ENCODE measurements at places on chromosomes 3 and 15. TPM values are rescaled to one million over a fixed set of nuclear protein-coding genes. Genes with fewer than 3 reads are reported as not detected.

- H3K36me3 ChIP-seq: no peaks in the 10 kb centered on the region
- H3K4me3 ChIP-seq: no peak overlapping the region
- H3K4me1 ChIP-seq: 0 out of 2 replicates have a peak, but pooled peaks cover 4% of the 10 kb centered on the region
- no peak overlapping the region for H3K27ac ChIP-seq
These were observed 76.0 kb upstream of the ATP10A start for GRCh38 chr15:25939122-25939521.

DNA sequence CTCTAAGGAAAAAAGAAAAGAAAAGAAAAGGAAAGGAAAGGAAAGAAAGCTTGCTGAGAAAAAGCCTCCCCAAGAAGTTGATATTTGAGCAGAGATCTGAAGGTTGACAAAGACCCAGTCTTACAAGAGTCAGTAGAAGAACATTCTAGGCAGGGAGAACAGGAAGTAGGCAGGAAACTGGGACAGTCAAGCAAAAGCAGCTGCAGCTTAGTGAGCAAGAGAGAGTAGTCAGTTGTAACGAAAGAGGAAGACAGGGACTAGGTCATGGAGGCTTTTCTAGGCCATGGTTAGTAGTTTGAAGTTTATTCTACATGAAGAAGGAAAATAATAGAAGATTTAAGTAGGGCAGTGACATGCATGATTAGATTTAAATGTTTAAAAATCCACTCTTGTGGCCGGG, 31.8 kb upstream of the KLHL6 start:
- H3K27me3 ChIP-seq: no peaks in the 10 kb centered on the region
- H3K27ac ChIP-seq: no peak overlapping the region
- no peak overlapping the region for H3K4me3 ChIP-seq
- no peak for DNase-seq
- H3K4me1 ChIP-seq: peaks cover 14% of the 10 kb centered on the region

The ANKRD34C gene
- not detected for total RNA-seq

GRCh38 chr3:127970966-127971592, 56.0 kb downstream of the KBTBD12 start:
- H3K36me3 ChIP-seq: no peaks in the 10 kb centered on the region
- peaks cover 1% of the 10 kb centered on the region for H3K27me3 ChIP-seq
- no peak overlapping the region for H3K4me3 ChIP-seq
- no peak for DNase-seq
- no peaks in the 10 kb centered on the region for H3K4me1 ChIP-seq
- H3K27ac ChIP-seq: no peak overlapping the region

The MEX3B gene
- 15.9 TPM for total RNA-seq

GRCh38 chr15:39641191-39641889, 60.5 kb downstream of the THBS1 start:
- peaks cover 7% of the 10 kb centered on the region for H3K4me1 ChIP-seq
- no peaks in the 10 kb centered on the region for H3K27me3 ChIP-seq
- no peaks in the 10 kb centered on the region for H3K36me3 ChIP-seq
- DNase-seq: no peak
- no peak overlapping the region for H3K4me3 ChIP-seq
- H3K27ac ChIP-seq: no peak overlapping the region

The SLC12A1 gene
- 1.0 TPM for total RNA-seq

DNA sequence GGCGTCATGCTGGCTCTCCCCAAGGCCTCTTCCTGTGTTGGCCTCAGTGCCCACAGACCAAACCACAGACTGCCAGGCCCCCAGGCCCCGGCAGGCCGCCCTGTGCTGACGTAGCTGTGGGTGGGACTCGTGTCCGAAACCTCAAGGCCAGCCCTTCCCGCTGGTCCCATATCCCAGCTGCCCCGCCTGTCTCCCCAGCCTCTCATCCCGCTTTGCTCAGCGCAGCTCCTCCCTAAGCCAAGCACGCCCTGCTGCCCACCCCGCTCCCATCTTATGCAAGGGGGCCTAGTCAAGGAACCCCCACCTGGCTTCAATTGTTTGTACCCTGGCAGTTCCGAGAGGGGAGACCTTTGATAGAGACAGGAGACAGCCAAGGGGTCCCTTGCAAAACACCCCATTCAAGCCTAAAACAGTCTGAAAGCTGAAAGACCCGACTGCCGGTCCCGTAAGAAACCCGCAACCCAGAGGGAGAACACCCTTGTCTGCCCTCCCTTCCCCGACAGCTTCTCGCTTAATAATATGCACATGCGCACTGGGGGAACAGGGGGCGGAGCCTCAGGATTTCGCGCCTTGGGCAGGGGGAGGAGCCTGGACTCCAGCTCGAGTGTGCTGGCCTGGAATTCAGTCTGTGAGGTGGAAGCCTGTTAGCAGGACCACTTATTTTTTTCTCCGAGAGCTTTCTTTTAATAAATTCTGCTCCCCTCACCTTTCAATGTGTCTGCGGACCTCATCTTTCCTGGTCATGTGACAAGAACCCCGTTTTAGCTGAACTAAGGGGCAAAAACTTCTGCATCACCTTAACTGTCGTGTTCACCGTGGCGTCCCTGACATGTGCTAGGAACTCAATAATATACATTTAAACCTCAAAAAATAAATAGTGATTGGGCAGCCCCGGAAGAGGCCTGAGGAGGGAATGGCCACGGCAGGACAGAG, 17.2 kb downstream of the TNFAIP8L3 start:
- peak overlapping the region; percentile 6 for H3K4me3 ChIP-seq
- DNase-seq: peak; percentile 89
- H3K27me3 ChIP-seq: no peaks in the 10 kb centered on the region
- H3K27ac ChIP-seq: peak overlapping the region; percentile 13
- H3K36me3 ChIP-seq: no peaks in the 10 kb centered on the region
- H3K4me1 ChIP-seq: no peaks in the 10 kb centered on the region

DNA sequence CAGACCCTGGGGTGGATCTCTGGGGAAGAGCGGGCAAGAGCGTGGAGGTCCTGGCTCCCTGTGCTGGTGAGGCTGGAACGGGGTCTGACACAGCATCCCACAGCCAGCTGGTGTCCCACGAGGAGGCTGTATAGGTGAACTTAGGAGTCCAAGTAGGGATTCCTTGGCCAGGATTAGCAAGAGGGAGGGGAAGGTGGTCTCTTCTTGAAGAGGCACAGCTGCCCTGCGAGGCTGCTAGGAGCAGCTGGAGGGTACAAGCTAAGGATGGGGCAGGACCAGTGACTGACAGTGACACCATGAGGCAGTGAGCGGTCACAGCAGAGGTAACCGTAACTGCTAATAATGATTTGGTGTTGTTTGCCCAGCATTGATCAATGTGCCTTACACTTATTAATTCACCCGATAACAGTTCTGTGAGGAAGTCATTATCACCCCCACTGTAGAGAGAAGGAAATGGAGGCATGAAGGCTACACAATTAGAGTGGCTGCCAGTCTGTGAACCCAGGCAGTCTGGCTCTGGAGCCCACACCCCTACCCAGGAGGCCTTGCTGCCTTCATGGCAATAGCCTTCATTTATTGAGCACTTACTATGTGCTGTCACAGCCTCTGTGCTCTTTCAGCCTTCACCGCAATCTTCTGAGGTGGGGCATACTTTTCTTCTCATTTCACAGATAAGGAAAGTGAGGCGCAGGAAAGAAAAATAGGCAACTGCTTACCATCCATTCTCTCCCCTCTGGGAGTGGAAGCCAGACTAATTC, 59.4 kb downstream of the TMEM44 start:
- no peaks in the 10 kb centered on the region for H3K4me1 ChIP-seq
- no peaks in the 10 kb centered on the region for H3K27me3 ChIP-seq
- H3K4me3 ChIP-seq: no peak overlapping the region

DNA sequence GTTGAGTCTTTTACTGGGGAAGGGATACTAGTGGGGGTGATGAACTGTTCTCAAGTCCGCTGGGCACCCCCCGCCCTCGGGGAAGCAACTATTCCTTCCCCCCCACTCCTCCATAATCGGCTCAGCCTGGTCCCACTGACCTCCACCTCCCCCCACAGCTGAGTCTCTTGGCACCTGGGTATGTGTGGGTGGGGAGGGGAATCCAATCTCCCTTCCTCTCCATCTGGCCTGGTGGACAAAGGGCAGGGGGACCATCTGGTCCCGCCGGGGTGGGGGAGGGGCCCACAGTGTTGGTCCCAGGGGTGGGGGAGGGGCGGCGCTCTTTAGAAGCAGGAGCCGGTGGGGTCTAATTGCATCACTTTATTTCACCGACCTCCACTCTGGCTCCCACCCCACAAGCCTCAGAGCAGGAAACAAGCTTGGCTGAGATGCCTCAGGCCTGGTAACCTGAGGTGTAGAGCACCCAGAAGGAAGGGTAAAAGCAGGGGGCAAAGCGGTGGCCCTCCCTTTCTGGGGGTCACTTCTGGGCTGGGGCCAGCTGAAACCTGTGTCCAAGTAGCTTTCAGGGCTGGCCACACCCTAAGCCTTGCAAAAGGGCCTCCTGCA, 1.0 kb upstream of the PCBP4 start:
- H3K36me3 ChIP-seq: no peaks in the 10 kb centered on the region
- peaks cover 42% of the 10 kb centered on the region for H3K4me1 ChIP-seq
- peak overlapping the region; percentile 90 for H3K4me3 ChIP-seq
- no peak for DNase-seq
- peaks cover 5% of the 10 kb centered on the region for H3K27me3 ChIP-seq

GRCh38 chr3:102533784-102534183, 99.0 kb downstream of the ZPLD1 start:
- no peaks in the 10 kb centered on the region for H3K4me1 ChIP-seq

- H3K36me3 ChIP-seq: peaks cover 47% of the 10 kb centered on the region
- no peak overlapping the region for H3K4me3 ChIP-seq
- H3K27me3 ChIP-seq: no peaks in the 10 kb centered on the region
- no peak overlapping the region for H3K27ac ChIP-seq
- no peak for DNase-seq
These were observed 36.1 kb downstream of the ST6GAL1 start for GRCh38 chr3:186966406-186966805.

DNA sequence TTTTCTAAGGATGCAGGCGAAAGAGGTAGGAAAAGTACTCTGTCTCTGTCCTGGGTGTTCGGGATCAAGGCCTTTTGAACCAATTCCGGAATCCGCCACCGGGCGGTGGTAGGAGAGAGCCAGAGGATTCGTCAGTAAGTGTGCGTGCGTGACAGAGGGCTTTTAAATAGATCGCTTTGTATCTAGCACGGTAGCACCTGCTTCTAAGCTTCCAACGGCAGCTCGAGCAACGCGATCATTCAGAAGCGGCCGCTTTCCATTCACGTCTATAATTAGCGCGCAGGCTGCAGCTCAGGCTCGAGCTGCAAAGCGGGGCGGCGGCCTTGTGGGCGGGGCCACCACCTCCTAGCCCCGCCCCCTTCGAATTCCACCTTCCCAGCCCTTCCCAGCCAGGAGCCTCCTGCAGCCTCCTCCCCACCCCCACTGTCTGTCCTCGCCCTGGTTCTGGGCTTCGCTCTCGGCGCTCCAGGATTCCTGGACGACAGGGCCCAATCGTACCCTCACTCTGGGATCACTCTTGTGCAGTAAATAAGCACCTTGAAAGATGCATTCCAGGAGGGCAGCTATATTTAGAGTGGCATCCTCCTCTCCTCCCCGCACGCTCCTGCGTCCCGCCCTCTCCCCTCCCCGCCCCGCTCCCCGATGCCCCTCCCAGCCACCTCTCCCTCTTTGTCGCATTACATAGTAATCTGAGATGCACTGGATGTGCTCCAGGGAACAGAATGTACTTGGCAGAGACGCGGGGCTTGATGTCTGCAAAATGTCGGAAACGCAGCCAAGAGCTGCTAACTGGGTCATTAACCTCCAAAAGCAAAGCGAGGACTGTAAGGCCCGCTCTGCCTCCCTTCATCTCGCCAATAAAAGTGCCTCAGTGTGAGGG, 224.1 kb upstream of the TPRG1 start:
- H3K36me3 ChIP-seq: no peaks in the 10 kb centered on the region
- peaks cover 4% of the 10 kb centered on the region for H3K27me3 ChIP-seq
- peak overlapping the region; percentile 49 for H3K4me3 ChIP-seq
- peak; percentile 74 for DNase-seq
- peak overlapping the region; percentile 82 for H3K27ac ChIP-seq

The CHST13 gene
- 5.9 TPM for total RNA-seq

GRCh38 chr3:138569090-138569489, 25.0 kb downstream of the CEP70 start:
- no peak overlapping the region for H3K27ac ChIP-seq
- H3K36me3 ChIP-seq: no peaks in the 10 kb centered on the region
- H3K27me3 ChIP-seq: no peaks in the 10 kb centered on the region
- H3K4me1 ChIP-seq: no peaks in the 10 kb centered on the region
- DNase-seq: no peak
- H3K4me3 ChIP-seq: no peak overlapping the region

DNA sequence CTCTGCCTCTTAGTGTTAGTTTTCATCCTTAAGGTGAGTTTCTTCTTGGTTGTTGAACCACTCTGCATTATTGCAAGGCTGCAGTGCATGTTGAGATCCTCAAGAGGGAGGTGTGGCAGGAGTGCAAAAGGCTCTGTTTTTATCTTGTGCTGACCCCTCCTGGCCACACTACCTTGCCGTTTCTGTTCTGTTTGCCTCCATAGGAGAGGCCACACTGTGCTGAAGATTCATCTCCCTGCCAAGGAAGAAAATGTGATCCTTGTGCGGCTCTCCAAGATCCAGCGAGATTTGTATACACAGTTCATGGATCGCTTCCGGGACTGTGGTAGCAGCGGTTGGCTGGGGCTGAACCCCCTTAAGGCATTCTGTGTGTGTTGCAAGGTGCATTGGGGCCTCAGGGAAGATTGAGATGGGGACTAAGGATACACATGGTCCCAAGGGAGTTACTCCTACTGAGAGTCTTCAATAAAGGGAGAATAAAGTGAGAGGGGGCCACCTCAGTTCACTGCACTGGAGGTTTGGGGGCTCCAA, 33.0 kb upstream of the TEX264 start:
- H3K4me1 ChIP-seq: no peaks in the 10 kb centered on the region
- peak; percentile 58 for DNase-seq
- no peak overlapping the region for H3K4me3 ChIP-seq

DNA sequence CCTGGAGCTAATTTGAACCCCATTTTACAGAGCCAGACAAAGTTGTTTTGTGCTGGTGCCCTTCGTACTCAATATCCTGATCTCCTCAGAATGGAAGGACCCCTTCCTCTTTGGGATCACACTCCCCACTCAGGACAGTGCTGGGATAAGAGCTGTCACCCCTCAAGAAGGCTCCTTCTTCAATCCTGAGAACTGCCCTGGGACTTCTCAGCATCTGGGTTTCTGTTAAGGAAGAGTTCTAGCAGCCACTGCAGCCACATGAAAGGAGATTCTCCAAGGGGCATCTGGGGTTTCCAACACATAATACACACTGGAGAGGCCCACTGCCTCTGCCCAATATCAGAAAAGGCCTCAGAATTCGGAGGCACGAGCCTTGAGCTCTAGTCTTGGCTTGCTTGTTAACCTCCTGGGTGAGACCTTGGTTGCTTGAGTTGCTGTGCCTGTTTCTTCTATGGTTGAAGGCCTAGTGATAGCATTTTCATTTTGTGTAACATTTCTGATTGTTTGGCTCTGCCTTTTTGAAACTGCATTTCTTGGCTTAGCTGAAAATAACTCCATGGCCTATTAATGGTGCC, 78.8 kb upstream of the NMNAT3 start:
- H3K4me3 ChIP-seq: no peak overlapping the region
- H3K36me3 ChIP-seq: no peaks in the 10 kb centered on the region
- no peaks in the 10 kb centered on the region for H3K4me1 ChIP-seq
- DNase-seq: no peak
- H3K27ac ChIP-seq: no peak overlapping the region
- H3K27me3 ChIP-seq: no peaks in the 10 kb centered on the region

Measured in H1 (cell line).